Breast epithelium (tissue), 4 donors: ENCODE measurements at places on chromosomes 12 and 14. TPM values are rescaled to one million over a fixed set of nuclear protein-coding genes. Genes with fewer than 3 reads are reported as not detected.

- H3K4me1 ChIP-seq, result no peaks in the 10 kb centered on the region
- no peaks in the 10 kb centered on the region for H3K27me3 ChIP-seq
- no peaks in the 10 kb centered on the region for H3K36me3 ChIP-seq
- no peak overlapping the region for H3K4me3 ChIP-seq
- H3K27ac ChIP-seq, result no peak overlapping the region
These were observed 813.1 kb upstream of the NOVA1 start for GRCh38 chr14:27410981-27411380.

DNA sequence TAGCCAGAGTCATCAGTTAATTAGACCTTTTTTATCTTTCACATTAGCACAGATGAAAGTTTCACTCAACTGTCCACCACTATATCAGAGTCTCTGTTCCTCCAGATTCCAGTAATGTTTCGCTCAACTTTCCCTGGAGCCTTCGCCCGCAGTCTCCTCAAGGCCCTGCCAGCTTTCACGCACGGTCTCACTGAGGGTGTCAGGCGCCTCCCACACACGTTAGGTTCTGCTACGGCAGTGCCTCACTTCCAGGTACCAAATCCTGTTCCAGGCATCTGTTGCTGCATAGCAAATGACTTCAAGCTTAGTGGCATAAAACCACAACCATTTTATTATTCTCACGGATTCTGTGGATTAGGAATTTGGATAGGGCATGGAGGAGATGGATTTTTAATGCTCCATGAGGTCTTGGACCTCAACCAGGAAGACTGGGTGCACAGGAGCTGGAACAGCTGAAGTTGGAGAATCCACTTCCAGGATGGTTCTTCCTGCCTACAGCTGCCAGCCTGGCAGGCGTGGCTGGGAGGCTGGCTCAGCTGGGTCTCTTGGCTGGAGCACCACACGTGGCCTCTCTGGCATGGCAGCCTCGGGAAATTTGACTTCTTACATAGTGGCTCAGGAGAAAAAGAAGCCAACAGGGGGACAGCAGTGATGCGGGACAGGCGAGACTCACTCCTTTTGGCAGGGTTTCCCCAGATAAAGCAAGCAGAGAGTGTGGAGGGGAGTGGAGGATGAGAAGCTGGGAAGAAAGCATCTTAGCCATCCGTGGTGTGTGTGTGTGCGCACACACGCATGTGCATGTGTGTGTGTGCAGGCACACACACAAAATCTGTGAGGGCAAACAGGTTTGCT lies 21.3 kb upstream of the BCDIN3D start:
- no peaks in the 10 kb centered on the region for H3K27me3 ChIP-seq
- H3K36me3 ChIP-seq, result no peaks in the 10 kb centered on the region
- DNase-seq, result no peak
- H3K27ac ChIP-seq, result no peak overlapping the region
- no peak overlapping the region for H3K4me3 ChIP-seq

- peak overlapping the region; percentile 74 for H3K27ac ChIP-seq
- no peaks in the 10 kb centered on the region for H3K36me3 ChIP-seq
- no peak for DNase-seq
- H3K4me3 ChIP-seq, result no peak overlapping the region
- H3K4me1 ChIP-seq, result peaks cover 61% of the 10 kb centered on the region
- H3K27me3 ChIP-seq, result no peaks in the 10 kb centered on the region
These were observed 6.4 kb downstream of the FBRSL1 start for GRCh38 chr12:132496358-132496669.

- no peak for DNase-seq
- no peaks in the 10 kb centered on the region for H3K27me3 ChIP-seq
These were observed 101.0 kb upstream of the GZMB start for GRCh38 chr14:24734917-24735500.

GRCh38 chr14:68193970-68194681 lies 374.5 kb downstream of the RAD51B start:
- no peaks in the 10 kb centered on the region for H3K4me1 ChIP-seq
- H3K4me3 ChIP-seq, result no peak overlapping the region
- no peaks in the 10 kb centered on the region for H3K27me3 ChIP-seq
- H3K27ac ChIP-seq, result peak overlapping the region; percentile 29
- no peaks in the 10 kb centered on the region for H3K36me3 ChIP-seq

GRCh38 chr14:54771411-54772027 lies 131.1 kb downstream of the GCH1 start:
- peak overlapping the region; percentile 90 for H3K27ac ChIP-seq
- no peaks in the 10 kb centered on the region for H3K36me3 ChIP-seq
- H3K4me3 ChIP-seq, result no peak overlapping the region
- no peak for DNase-seq
- no peaks in the 10 kb centered on the region for H3K4me1 ChIP-seq

DNA sequence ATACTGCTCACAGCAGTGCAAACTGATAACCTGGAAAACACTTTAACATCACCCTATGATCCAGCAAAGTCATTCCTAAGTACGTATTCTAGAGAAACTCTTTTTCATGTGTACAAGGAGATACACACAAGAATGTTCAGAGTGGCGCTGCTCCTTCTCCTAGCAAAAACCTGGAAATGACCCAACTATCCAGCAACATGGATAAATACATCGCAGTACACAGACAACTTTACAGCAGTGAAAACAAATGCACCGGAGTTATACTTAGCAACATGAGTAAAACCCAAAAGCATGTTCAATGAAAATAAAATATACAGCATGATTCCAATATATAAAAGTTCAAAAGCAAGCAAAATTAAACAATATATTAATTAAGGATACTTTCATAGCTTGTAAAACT lies 18.7 kb downstream of the SART3 start:
- no peak for DNase-seq
- H3K4me3 ChIP-seq, result no peak overlapping the region
- H3K4me1 ChIP-seq, result no peaks in the 10 kb centered on the region
- no peaks in the 10 kb centered on the region for H3K36me3 ChIP-seq
- no peak overlapping the region for H3K27ac ChIP-seq
- H3K27me3 ChIP-seq, result no peaks in the 10 kb centered on the region

- H3K27ac ChIP-seq, result no peak overlapping the region
- no peaks in the 10 kb centered on the region for H3K27me3 ChIP-seq
- no peaks in the 10 kb centered on the region for H3K4me1 ChIP-seq
- H3K36me3 ChIP-seq, result no peaks in the 10 kb centered on the region
- DNase-seq, result no peak
- no peak overlapping the region for H3K4me3 ChIP-seq
These were observed 42.1 kb downstream of the DAO start for GRCh38 chr12:108921946-108922345.

DNA sequence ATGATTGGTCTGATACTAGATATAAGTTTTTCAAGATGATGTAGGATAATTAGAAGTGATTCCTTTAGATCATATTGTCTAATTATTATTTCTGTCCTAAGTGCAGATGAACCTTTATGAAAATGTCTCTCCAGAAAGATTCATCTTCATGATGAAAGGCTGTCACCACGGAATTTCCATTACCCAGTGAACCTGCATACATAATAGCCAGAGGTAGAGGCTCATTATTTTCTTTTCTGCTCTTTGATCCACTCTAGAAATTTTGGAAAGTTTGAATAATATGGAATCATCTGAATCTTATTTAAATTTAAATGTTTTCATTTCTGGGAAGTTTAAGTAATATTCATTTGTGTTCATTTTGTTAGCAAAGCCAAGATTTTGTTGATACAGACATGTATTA lies 137.1 kb upstream of the ATP2B1 start:
- no peaks in the 10 kb centered on the region for H3K27me3 ChIP-seq
- no peak overlapping the region for H3K4me3 ChIP-seq
- H3K36me3 ChIP-seq, result no peaks in the 10 kb centered on the region
- no peaks in the 10 kb centered on the region for H3K4me1 ChIP-seq
- H3K27ac ChIP-seq, result no peak overlapping the region
- DNase-seq, result no peak

- H3K4me3 ChIP-seq, result peak overlapping the region; percentile 65
- peak; percentile 79 for DNase-seq
- H3K4me1 ChIP-seq, result no peaks in the 10 kb centered on the region
- H3K27me3 ChIP-seq, result no peaks in the 10 kb centered on the region
These were observed 9.2 kb downstream of the HOXC8 start for GRCh38 chr12:54017878-54018467.

GRCh38 chr12:68234140-68234539 lies 8.5 kb upstream of the IL26 start:
- no peak overlapping the region for H3K27ac ChIP-seq
- DNase-seq, result no peak
- H3K27me3 ChIP-seq, result no peaks in the 10 kb centered on the region
- H3K4me1 ChIP-seq, result no peaks in the 10 kb centered on the region
- H3K36me3 ChIP-seq, result no peaks in the 10 kb centered on the region

MAP1LC3B2 gene
- 8.5 TPM for total RNA-seq

MGP gene
- total RNA-seq, result 330 TPM
